T-helper 2 cell (primary cell): ENCODE measurements at places on chromosomes 5 and 9.

- DNase-seq, result no peak
Observed at GRCh38 chr5:116153687-116154174, 68.9 kb downstream of the COMMD10 start.

- no peak for DNase-seq
Observed at GRCh38 chr5:125455041-125455440, 708.6 kb upstream of the ZNF608 start.

DNA sequence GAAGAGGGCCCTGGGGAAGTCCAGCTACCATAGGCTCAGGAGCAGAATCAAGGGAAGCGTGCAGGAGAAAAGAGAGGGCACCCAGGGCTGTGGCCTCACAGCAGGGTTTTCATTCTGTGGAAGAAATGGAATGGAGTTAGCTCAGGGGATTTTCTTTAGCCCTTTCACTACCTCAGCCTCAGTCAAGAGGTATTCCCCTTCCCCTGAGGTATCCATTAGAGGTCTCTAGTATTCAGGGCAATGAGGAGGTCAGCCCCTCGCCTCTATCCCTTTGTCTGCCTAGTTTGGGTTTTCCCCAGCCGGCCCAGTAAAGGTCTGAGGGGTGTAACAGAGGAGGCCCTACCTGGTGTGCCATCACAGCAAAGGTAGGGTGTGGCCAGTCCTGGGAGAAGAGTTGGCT, 21.5 kb downstream of the GFRA3 start:
- no peak for DNase-seq

DNA sequence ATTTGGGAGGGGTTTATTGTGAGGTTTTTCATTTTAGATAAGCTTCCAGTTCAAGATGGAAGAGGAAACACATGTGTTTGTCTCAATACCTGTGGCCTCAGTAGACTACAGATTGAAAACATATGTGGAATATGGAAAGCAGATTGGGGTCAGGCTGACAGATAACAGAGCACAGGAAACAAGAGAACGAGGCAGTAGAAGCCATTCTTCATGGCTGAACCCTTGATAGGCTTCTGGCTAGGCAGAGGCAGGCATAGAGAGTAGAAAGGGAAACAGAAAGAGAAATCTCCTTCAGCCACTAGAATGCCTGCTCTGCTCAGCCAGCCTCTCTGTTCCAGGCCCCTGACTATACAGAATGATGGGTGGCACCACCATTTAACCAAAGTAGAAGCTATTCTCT, 152.5 kb downstream of the MUSK start:
- no peak for DNase-seq

DNA sequence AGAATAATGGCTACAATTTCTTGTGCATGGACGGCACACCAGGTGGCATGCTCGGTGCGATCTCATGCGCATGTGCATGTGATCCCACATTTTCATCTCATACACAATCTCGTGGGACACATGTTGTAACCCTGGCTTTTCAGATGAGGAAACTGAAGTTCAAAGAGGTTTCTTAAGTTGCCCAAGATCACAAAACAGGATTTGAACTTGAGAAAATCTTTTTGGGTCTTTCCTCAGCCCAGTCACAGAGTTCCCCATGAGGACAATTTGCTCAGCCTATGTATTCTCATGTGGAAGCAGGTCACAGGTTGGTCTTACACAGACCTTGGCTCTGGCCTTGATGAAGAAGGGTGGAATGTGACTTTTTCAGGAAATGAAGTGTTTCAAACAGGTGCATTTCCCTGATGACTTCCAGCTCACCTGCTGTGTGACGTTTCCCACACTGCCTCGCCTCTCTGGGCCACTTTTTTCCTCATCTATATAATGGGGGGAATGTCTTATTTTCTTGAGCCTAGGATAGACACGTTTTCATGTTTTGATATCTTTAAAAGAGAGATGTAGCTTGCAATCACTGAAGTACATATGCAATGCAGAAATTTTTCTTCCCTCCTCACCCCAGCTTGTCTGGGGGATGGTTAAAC, 7.1 kb upstream of the ORM1 start:
- DNase-seq, result no peak

- no peak for DNase-seq
Observed at GRCh38 chr9:103304797-103305196, 309.7 kb downstream of the CYLC2 start.

DNA sequence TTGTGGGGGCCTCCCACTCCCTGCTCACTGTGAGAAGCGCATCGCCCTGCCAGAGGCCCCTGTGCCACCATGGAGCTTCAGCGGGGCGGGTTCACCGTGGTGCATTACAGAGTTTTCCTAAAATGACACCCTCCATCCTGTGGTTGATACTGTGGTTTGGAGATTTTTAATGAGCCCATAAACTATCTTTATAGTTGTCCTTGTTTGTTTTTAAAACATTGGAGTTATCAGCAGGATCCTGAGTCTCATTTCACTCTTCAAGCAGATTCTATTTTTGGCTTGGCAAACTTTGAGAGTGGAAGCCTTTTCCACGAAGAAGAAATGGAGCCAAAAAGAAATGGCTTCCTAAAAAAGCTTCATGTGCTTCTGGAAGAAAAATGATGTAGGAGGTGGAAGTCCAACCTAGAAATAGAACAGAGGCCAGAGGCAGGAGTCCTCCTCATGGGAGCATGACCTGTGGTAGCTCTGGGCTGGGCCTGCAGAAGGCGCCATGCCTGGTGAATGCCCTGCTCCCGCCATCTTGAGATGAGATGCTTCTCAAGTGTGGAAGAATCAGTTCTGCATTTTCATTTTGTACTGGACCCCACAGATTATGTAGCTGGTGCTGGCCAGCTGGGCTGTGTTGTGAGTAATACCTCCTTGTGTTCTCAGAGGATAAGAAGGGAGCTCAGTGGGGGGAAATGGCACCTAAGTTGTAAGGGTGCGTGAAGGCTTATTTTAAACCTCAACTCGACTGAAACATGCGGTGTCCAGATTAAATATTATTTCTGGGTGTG, 79.0 kb upstream of the RAI14 start:
- DNase-seq, result no peak

- peak; percentile 12 for DNase-seq
Observed at GRCh38 chr5:71533142-71533541, 54.0 kb upstream of the MCCC2 start.

- DNase-seq, result no peak
Observed at GRCh38 chr9:82331079-82331478, 342.5 kb downstream of the SPATA31D1 start.

GRCh38 chr9:21710548-21711191, 91.8 kb upstream of the MTAP start:
- no peak for DNase-seq

DNA sequence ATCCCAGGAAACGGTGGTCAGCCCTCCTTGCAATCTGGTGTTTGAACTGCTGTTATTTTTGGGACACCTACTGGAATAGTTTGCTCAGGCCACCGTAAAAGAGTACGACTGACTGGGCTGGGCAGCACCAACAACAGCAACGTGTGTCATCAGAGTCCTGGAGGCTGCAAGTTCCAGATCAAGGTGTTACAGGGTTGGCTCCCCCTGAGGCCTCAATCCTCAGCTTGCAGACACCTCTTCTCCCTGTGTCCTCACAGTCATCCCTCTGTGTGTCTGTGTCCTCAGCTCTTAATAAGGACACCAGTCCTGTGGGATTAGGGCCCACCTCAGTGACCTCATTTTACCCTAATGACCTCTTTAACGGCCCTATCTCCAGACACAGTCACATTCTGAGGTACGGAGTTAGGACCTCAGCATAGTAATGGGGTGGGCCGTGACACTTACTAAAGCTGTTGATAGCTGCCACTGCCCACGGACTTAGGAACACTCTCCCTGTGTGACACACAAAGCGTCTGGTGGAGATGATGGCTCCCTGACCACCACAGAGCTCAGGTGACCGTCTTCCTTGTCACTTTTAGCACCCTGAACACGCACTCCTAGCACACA, 16.8 kb downstream of the GLT6D1 start:
- DNase-seq, result no peak

- no peak for DNase-seq
Observed at GRCh38 chr5:173703466-173703865, 87.0 kb upstream of the BOD1 start.

DNA sequence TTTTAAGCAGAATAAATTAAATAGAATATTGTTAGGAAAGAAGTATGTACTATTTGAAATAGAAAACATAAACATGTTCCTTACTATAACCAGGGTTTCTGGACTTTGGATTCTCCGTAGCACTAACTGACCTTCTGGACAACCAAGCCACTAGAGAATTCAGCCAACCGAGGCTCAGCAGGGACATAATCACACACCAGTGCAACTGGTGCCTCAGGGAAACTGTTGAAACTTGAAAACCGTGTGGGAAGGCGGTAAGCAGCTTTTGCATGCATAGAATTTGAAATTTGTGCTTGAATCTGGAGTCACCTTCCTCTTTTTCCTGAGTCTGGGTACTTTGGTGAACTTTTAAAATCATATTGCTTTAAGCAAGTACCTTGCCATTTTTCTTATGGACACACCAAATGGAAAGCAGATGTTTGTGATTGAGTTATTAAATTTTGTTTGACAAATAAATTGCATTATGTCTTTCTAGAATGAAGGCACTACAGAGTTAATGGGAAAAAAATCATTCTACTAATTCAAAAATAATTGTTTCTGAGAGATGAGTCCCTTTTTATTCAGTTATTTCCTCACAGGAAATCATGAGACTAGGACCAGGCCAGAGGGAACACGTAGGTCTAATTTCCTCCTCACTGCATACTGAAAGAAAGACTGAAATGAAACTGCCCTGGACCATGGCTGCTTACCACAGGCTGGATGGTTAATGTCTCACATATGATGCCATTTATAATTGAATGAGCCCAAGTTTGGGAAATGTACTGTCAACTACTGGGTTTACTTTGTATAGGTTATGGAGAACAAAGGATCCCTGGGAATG, 20.6 kb upstream of the SCAMP1 start:
- no peak for DNase-seq

- DNase-seq, result no peak
Observed at GRCh38 chr5:54703565-54704255, 186.2 kb downstream of the SNX18 start.

GRCh38 chr5:148063861-148064260, at the start of gene SPINK5:
TSS of gene SPINK5 (plus strand) at chr5:148063980. CDS start at chr5:148064045, 65 bp downstream.
- no peak for DNase-seq

- DNase-seq, result no peak
Observed at GRCh38 chr9:73753171-73753570, 601.5 kb downstream of the ANXA1 start.

DNA sequence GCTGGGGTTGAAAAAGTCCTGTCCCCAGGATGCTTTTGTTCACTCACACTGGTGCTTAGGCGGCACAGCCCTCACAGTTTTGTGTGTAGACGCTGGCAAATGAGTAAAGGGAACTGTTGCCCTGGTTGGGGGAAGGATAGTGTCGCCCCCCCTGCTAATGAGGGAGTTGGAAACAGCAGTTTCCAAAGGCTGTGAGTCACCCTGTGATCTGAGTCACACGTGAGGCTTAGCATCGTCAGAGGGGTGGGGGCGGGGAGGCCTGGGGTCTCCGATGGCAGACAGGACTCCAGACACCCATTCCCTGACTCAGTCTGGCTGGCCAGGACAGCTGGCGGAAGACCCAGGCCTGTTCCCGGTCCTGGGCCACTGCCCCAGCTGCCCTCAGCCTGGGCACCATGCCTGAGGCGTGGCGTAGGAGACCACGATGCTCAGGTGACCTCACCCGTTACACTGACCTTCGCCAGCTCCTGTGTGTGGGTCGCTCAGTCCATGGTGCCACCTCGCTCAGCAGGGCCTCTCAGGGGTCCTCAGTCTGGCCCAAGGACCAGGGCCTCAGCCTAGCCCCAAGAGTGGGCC, 2.9 kb downstream of the DNAJB5 start:
- no peak for DNase-seq

- DNase-seq, result no peak
Observed at GRCh38 chr9:123814496-123814895, 115.4 kb downstream of the DENND1A start.

DNA sequence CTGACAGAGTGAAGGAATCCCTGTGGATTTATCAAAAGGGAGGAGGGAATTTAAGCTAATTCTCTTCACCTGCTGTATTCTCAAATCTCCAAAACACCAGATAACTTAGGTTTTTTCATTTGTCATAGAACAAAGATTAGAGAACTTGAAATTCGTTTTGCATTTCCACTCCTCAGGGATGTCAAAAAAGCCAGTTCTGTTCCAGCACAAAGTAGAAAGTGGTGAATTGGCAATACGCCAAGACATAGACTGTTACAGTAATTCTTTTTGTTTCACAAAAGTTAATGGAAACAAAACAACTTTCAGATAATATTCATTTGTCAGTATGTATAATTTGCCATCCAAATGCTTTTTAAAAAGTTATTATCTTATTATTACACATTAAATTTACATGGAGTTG, 15.0 kb downstream of the S1PR3 start:
- DNase-seq, result no peak

DNA sequence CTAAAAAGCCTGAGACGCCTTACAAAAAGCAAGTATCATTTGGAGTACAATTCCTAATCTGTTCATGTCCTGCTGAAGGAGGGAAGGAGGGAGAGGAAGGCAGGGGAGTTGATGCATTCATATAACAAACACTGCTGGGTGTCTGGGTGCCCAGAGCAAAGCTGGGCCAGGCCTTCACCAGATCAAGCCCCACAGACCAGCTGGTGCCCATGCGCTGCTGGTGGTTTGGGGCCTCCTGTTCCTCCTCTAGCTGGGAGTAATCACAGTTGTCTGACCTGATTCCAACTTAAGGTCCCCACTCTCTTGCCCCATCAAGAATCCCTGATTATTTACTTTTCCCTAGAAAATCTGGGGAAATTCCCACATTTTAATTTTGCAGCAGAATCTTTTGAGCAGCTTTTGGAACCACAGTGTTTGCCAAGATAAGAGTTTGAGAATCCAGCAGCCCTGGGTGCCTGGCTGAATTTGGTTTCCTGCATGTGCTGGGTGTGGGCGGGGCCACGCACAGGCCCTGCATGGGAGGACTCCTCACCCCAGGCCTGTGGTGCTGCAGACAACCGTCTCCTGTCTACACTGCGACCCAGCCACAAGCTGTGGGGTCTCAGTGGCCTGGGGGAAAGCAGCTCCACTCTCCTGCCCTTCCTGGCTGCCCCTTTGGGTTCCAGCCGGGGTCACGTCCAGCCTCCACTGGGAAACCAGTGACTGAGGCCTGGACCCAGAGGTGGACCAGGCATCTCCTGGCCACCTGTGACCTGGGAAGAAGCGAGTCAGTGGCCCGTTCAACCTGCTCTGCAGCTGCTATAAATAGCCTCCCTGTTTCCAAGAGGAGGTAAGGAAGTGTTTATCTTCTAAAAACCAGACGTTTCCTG, 47.5 kb downstream of the NEURL1B start:
- no peak for DNase-seq

DNA sequence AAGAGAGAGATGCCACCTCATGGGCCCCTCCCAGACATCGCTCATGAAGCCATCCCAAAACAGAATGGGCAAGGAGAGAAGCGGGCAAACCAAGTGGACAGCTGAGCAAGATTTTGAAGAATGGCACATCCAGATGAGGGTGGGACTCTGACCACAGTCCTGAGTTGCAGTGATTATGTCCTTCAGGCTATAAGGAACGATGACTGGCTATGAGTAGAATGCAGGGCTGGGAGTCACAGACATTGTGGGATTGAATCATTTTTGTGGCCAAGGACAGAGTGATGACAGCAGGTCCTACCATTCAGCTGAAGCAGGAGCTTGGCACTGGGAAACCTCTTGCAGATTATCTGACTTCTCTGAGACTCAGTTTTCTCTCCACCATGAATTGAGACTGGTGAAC, 245.7 kb upstream of the SLC30A5 start:
- no peak for DNase-seq
